Skin of body (tissue), 3 donors: ENCODE measurements at places on chromosomes 2 and 18.

GRCh38 chr18:73479477-73479876 is 611.7 kb upstream of the NETO1 start:
- no peak for DNase-seq

DNA sequence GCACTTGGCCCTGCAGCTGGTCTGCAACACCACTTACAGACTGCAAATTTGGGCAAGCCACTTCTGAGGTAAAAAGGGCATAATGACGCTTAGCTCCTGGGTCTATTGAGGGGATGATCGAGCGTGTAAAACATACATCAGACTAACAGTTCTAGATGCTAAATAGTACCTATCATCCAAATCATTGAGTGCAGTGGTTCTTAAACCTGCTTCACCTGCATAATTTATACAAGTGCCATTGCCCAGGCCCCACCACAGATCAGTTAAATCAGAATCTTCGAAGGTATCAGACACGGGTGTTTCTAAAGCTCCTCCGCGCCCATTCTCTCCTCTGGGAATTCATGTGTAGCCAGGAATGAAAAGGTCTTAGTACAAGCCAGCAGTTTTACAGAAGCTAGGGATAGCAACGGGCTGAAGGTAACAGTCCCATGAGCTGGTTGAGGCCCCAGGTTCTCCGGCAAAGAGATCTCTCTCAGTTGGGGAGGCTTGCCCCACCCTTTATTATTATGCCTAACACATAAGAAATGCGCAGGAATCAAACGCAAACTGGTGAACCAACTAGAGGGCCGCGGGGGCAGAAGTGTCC is 737 bp upstream of the RNF181 start:
- DNase-seq: no peak

DNA sequence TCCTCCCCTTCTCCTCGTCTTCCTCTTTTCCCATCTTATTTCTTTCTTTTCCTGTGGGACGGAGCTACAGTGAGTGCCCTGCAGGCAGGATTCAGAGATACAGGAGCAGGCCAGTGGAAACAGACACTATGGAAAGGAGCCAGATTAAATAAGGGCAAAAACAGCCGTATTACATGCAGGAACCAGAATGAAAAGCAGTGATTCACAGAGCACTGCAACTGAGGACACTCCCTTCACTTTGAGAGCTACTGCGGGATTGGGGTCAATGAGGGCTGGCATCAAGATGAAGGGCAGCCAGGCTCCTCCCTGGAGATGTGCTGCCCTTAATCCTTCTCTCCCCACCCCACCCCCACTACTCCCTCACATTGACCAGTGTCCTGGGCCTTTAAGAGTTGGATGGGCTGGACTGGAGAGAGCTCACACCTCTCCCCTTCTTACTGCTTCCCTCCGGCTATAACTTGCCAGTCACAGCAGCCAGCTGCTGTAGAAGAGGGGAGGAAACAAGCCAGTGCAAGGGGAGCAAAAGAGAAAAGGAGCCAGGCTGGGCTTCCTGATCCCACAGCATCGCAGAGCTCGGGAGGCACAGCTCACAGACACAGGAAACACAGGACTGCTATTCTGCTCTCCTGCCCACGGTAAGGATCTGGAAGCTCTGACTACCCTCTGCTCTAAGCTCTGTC is at the start of gene PLCD4:
Gene PLCD4 (plus strand): TSS at position 464 of the 680 bp plus-strand sequence. CDS start 7,841 bp downstream, outside the sequence.
- DNase-seq: peak; percentile 5

- no peak for DNase-seq
Measured at GRCh38 chr2:9753665-9754531, 89.4 kb upstream of the TAF1B start.

DNA sequence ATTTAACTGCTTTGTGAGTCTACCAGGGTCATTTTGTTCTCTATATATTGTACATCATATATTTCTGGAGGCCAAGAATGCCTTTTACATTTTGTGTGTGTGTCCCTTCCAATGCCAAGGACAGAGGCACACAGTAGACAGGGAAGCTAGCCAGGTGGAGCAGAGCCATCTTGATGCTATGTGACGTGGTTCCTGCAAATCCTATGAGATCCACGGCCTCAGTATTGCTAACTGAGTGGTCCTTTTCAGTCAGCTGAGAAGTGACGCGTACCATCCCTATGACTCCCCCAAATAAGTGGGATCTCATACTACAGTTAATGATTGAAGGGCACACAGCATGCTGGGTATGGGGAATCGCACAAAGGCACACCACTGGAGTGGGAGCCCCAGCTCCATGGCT is 27.3 kb downstream of the CCDC141 start:
- DNase-seq: no peak

- no peak for DNase-seq
Measured at GRCh38 chr18:57107140-57107832, 39.6 kb upstream of the BOD1L2 start.

DNA sequence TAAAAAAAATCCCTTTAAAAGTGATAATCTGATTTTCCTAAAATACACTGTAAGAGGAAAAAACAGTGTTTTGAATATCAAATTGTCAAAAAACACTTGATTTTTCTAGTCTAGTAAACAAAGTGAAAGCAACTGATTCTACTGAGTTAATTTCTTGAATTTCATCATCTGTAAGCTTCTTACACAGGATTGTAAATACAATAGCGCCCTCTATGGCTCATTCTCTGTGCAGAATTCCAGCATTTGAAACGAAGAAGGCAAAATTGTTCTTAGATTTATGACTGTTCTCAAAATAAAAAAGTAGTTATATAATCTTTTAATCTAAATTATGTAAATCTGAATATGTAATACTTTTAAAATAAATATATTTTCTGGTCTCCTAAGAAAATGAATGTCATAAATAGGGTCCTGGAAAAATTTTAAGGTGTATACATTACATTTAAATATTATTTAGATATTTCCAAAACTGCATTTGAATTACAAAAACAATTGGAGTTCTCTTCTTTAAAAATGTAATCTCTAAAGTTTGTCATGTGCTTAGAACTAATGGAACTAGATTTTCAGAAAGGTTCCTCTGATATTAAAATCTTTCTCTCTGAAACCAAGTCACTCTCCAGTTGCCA is 176.9 kb upstream of the MC4R start:
- peak; percentile 37 for DNase-seq

GRCh38 chr18:10560452-10561045 is 34.7 kb downstream of the NAPG start:
- peak; percentile 69 for DNase-seq

- DNase-seq: no peak
Measured at GRCh38 chr2:44083054-44083453, 85.6 kb upstream of the PPM1B start.

DNA sequence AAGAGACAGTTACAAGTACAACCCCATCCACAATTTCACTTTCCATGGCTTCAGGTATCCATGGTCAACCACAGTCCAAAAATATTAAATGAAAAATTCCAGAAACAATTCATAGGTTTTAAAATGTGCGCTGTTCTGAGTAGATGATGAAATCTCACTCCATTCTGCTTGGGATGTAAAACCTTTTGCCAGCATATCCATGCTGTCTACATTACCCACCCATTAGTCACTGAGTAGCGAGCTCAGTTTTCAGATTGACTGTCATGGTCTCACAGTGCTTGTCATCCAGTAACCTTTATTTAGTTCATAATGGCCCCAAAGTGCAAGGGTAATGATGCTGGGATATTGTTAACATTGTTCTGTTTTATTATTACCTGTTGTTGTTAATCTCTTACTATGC is 40.5 kb downstream of the SMAD4 start:
- DNase-seq: no peak

DNA sequence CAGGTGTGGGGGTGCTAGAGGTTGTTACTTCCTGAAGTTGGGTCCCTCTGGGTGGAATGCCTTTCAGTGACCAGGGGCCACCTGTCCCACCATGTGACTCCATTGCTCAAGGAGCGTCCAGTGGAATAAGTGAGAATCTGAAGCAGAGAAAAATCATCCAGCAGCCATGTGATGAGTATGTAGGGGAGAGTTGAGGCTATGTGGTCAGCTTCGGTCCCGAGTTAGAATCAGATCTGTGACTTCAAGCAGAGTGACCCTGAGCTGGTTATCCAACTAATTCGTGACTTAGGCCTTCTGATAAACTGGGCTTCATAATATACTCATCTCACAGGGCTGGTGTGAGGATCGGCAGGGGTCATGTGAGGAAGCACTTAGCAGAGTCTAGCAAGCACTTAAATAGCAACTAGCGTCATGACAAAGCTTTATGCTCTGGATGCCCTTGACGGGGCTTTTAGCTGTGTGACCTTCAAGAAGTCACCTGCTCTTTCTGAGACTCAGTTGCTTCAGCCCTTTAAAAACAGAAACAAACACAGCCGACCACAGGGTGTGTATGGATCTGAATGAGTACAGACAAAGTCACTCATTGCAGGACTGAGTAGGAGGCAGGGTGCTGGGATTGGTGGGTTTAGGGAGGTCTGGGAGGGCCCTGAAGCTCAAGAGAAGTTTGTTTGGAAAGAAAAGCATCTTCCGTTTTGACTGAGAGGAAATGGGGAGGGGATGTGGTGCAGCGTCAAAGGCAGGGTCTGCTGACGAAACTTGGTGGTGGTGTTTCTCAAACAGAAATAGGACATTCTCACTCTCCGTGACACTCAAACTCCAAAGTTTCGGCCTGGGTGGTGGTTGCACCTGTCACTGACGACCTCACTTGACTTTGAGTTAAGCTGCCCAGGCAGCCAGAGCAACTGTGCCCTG is 264.0 kb upstream of the CXCR4 start:
- no peak for DNase-seq

GRCh38 chr18:59918320-59918755 is 18.5 kb downstream of the PMAIP1 start:
- DNase-seq: peak; percentile 11

GRCh38 chr2:145741181-145741580 is 1221.3 kb upstream of the ZEB2 start:
- DNase-seq: no peak

GRCh38 chr2:85758361-85759256 is 4.8 kb downstream of the ATOH8 start:
- DNase-seq: no peak

GRCh38 chr2:227855440-227855839 is 16.0 kb upstream of the DAW1 start:
- no peak for DNase-seq

GRCh38 chr2:161870401-161870930 is 203.5 kb downstream of the DPP4 start:
- no peak for DNase-seq

GRCh38 chr2:200751786-200752185 is 59.9 kb upstream of the BZW1 start:
- no peak for DNase-seq

DNA sequence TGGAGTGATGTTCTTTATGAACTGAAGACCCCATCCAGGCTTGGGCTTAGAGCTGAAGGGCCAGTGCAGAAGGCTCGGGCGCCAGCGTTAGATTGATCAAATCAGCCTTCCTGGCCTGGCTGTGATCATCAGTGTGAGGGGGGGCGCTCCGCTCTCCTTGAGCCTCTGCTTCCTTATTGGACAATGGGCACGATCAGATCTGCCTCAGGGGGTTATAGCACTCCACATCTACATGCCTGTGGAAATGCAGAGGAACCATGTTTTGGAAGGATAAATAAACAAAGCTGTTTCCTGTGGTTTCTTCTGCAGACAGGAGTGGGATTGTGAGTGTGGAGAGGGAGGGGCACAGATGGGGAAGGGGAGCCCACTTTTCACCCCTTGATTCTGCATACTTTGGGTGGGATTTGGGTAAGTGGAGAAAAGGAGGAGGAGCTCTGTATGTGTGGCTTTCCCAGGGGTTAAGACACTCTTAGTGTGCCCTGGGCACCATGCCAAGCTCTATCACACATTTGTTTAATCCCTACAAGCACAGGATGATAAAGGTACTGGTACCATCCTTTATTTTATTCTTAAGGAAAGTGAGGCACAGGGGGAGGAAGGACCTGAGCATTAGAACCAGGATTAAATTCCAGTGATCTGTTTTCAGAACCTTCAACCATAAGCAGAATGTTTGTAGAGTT is 150.5 kb downstream of the EN1 start:
- DNase-seq: no peak

DNA sequence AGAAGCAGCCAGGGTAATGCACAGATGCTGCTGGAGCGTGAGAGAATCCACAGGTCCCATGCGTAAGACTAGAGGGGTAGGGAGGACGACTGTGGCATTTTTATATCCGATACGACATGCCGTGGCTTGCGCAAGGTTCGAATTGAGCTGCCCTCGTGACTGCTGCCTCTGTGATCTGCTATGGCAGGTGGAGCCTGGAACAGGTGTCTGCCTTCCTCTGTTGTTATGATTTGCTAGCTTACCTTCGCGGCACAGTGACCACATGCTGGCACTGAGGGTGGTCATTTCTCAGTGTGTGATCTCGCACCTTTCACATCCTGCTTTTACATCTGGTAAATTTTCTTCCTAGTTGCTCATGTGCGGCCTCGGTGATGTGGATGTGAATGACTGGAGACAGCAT is 240.2 kb downstream of the ALPK2 start:
- DNase-seq: no peak

- DNase-seq: no peak
Measured at GRCh38 chr18:79496237-79496977, 100.7 kb downstream of the NFATC1 start.

GRCh38 chr18:68676913-68677312 is 38.0 kb downstream of the TMX3 start:
- no peak for DNase-seq

DNA sequence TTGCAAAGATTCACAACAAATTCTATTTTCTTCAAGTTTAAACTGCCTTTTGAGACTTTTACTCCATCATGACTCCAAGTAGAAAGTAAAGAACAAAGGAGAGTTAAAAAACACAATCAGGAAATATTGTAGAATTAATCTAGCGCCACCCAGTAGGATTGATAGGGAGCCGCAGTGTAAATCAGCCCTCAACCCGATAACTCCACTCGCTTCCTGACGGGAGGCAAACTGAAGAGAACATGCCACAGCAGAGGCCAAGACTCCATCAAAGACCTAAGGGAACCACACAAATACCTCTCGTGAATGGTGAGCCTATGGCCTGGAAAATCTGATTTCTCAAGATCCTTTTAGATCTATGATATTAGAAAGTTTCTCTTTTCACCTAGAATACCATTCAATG is 319.0 kb downstream of the STK39 start:
- DNase-seq: no peak

- DNase-seq: no peak
Measured at GRCh38 chr2:120468136-120468535, 122.2 kb downstream of the INHBB start.

DNA sequence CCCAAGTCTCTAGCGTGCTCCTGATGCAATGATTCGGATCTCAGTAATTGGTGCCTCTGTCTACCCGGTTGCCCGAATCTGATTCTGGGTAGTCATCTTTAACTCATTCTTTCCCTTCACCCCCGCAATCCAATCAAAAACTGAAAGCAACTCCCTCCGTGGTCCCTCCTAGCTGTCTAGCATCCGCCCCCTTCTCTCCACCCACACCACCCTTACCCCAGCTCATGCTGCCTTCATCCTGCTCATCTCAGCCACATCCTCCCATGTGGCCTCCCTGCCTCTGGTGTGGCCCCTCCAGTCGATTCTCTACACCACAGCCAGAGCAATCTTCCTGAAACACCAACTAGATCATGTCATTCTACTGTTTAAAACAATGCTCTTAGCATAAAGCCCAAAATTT is 62.3 kb downstream of the TTC32 start:
- no peak for DNase-seq
